ENCODE measurements at places on chromosomes 1 and 21. TPM values are rescaled to one million over a fixed set of nuclear protein-coding genes. Genes with fewer than 3 reads are reported as not detected.

- no peak for DNase-seq
Measured at GRCh38 chr1:53572815-53573173, 113.6 kb downstream of the DMRTB1 start.

Gene LCE1F
- total RNA-seq: not detected

- DNase-seq: no peak
Measured at GRCh38 chr1:171898941-171899340, 57.6 kb downstream of the DNM3 start.

DNA sequence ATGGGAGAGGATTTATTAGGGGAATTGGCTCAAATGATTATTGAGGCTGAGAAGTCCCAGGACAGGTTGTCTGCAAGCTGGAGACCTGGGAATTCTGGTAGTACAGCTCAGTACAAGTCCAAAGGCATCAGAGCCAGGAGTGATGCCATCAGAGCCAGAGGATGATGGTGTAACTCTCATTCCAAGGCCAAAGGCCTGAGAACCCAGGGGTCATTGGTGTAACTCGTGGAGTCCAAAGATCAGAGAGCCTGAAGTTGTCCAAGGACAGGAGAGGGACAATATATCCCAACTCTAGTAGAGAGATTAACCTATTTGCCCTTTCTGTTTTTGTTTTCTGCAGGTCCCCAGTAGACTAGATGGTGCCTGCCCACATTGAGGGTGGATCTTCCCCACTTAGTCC is 134.3 kb downstream of the MAP3K21 start:
- DNase-seq: no peak

DNA sequence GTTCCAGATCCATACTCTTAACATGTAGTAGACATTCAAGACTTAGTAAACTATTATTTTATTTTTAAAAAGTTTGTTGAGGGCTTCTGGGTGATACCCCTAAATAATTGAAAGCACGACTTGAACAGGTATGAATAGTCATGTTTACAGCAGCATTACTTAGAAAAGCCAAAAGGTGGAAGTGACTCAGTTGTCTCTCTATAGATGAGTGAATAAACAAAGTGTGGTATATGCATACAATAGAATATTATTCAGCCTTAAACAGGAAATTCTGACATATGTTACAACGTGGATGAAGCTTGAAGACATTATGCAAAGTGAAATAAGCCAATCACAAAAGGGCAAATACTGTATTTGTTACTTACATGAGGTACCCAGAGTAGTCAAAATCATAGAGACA is 26.5 kb downstream of the TSNAX start:
- DNase-seq: no peak

- DNase-seq: no peak
Measured at GRCh38 chr1:2821966-2822620, 20.6 kb upstream of the TTC34 start.

DNA sequence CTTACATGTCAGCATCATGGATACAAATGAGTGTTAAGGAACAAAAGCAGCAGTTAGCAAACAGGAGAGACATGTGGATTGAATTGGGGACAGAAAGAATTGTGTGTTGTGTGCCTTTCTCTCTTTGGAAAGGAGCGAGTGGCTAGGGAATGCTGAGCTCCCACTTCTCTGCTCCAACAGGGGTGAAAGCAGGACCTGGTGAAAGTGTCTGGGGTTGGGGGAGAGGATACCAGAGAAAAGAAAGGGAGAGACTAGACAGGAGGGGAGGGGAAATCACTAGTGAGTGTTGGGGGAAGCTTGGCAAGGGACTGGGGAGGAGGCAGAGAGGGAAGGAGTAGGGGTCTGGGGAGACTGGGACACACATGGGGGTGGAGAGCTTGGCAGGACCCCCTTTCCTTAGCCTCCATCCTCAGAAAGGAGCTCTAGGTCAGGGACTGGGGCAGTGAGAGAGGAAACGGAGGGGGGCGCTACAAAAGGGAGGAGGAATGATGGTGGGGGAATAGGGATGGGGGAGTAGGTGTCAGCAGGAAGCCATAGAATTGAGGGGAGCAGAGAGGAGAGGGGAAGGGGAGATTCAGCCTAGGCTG is 2.2 kb downstream of the KIRREL1 start:
- no peak for DNase-seq

Gene CFHR1
- total RNA-seq: not detected

Gene TMPRSS3
- 0.09 TPM for total RNA-seq

GRCh38 chr1:197696372-197696771 is 78.9 kb downstream of the DENND1B start:
- DNase-seq: no peak

DNA sequence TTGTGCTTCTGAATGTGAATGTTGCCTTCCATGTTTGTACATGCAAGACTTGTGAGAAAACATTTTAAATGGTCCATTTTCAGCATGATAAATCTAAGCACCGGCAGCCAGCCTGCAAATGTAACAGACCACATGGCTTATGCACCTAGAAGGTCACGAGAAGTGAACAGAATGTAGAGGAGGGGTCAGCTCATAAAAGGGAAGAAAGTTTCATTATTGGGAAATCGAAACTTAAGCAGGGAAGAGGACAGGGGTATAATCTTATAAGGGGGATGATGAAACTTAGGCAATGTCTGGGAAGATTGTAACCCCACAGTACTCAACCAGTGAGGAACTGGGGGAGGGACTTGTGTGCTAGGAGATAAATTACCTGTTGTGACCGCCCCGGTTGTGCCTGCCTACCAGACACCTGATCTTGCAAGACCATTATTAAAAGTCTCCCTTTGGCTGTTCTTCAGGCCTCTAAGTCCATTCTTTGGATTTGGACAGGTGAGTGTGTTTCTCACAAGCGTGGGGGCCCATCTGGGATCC is 37.7 kb upstream of the VN1R5 start:
- no peak for DNase-seq

GRCh38 chr1:245748240-245748639 is 593.5 kb downstream of the KIF26B start:
- no peak for DNase-seq

DNA sequence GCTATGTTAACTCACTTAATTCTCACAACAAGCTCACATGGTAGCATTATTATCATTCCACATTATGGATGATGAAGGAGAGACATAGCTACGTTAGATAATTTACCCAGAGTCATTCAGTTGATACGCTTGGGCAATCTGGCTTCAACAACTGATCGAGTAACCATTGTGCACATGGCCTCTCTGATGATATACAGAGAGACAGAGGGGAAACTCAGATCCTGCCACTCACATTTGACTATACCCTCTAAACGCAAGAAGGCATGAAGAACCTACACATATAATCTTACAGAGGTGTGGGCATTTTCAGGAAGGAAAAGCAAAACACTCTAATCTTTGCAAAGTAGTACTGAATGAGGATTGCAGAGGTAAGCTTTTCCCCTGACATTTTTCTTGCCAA is 360.1 kb downstream of the BARHL2 start:
- no peak for DNase-seq

DNA sequence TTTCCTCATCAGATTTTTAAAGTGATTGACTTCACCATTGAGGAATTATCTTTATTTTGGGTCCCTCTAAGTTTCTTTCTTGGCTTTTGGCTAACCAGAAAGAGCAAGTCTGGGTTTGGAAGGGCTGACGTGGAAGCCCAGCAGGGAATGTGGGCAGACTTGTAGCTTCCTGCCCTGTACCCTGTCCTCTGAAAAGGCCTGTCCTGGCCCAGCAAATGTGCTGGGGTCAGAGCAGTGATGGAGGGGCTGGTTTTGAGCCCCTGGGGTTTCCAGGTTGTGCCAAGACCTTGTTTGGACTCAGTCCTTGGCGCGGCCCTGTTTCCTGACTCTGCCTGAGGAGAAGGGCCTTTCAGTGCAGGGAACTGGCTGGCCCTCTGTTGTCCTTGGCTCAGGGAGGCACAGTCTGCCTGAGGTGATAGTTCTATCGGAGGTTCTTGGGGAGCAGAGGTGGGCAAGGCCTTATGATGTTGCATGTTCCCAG is 72.1 kb downstream of the UCK2 start:
- DNase-seq: no peak

GRCh38 chr1:93566227-93566626 is 115.4 kb downstream of the BCAR3 start:
- DNase-seq: no peak

DNA sequence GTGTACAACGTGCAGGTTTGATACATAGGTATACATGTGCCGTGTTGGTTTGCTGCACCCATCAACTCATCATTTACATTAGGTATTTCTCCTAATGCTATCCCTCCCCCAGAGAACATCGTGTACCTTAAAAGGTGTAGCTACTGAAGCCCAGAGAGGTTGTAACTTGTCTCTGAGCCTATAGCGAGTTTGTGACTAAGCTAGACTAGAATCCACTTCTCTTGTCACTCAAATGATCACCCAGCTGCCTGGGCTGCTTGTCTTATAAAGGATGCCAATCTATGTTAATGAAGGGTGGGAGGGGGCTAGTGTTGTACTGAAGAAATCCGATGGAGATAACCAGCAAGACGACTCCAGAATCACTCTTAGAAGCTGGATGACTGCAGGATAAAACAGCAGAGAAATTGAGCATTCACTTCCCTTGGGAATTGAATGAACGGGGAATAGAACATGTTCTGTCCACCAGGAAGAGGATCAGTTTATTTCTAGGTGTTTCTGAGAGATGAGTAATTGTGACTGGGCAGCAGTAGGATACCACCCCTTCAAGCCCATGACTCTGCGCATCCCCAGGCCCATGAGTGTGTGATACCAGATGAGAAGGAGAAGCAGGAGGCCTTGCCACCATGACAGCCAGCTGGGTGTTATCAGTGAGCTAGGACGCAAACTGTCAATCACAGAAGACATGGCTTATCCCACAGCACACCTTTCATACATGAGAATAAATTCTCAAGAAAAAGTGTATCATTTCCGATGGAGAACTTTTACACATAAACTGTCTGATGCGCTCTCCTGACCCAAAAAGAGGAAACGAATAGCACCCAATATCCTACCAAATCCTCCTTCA is 390.4 kb downstream of the NTNG1 start:
- DNase-seq: no peak

DNA sequence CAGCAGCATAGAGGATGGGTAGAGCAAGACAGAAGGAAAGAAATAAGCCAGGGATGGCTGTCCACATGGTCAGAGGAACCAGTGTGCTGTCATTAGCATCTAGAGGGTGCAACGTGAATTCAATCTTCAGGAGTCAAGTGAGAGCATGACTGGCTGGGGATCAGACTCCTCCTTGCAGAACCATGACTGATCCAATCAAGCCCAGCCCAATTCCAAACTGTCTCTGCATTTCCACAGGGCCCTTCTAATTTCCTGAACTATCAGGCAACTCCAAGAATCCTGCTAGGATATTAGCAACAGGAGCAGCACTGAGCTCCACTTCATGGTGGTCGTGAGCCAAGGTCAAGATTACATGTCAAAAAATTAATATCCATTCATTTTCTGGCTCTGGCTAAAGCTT is 166.8 kb upstream of the CAMK1G start:
- no peak for DNase-seq

All from esophagus squamous epithelium (tissue), 5 donors.